ENCODE measurements at places on chromosomes 6 and 20.

DNA sequence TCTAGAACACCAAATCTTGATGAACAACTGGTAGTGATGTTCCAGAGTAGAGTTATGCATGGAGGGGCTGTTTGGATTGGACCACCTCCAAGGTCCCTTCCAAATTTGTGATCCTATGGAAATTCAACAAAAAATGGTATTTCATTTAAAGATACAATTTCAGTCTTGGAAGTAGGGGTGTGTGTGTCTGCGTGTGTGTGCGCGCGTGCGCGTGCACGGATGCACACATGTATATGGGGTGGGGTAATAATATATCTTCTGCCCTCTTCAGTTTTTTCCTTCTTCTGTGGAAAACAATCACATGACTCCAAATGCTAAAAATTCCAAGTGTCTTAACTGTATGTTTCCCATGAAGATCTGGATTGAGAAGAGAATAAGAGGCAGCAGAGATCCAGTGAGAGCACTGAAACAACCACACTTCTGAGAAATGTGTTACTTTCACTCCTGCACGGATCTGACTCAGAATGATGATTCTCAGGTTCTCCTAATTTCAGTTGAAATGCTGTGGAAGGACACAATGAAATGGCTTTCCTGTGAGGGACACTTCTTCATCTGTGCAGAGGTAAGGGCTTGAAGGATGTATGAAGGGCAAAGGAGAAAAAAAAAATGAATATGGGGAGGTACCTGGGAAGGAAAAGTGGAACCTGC is 10.6 kb upstream of the IL17F start:
- no peak for DNase-seq

- DNase-seq = no peak
These were observed 274.3 kb upstream of the MMS22L start for GRCh38 chr6:97557355-97557754.

DNA sequence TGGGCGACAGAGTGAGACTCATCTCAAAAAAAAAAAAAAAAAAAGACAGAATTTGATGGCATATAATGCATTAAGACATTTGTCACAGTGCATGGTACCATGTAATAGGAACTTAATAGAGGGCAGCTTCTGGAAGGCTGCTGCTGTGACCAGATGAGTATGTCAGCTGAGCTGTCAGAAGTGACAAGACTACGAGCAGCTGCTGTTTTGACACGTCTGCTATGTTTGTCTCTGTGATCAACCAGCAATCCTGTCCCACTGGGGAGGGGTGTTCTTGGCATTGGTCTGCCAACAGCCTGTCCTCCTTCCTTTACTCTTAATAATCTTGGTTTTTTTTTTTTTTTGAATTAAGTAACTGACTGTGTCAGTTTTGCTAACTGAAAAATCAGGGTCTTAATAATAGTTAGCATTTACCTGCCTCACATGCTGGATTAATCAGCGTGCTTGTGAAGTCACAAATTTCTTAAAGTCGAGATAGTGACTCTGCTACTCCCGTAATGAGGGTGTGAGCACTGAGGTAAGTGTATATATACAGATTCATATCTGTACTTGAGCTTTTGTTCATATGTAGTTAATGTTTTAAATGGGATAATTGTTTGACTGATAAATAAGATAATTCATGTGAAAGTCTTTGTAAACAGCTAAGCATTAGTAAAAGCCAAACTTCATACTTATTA is 152.4 kb downstream of the BMP2 start:
- no peak for DNase-seq

- no peak for DNase-seq
These were observed 331.3 kb downstream of the KIF16B start for GRCh38 chr20:16241911-16242310.

- DNase-seq = no peak
These were observed 45.5 kb upstream of the HLA-E start for GRCh38 chr6:30443657-30444450.

DNA sequence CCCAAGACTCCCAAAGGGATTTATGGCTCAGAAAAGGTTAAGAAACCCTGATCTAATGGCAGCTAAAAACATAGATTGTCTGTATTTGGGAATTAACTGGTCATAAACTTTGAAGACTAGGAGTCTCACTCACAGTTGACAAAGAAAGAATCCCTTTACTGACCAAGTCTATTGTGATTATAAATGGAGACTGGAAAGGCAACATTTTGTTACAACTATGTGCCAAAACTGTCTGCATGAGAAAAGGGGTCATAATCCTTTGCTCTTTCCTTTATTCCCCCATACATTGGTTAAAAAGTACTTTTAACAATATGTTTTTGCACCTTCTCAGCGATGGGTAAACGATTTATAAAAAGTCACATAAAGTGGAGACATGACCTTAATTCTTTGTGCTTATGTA is 206.9 kb upstream of the MAP3K7 start:
- no peak for DNase-seq

GRCh38 chr6:141946502-141946901 is 186.2 kb upstream of the GJE1 start:
- no peak for DNase-seq

DNA sequence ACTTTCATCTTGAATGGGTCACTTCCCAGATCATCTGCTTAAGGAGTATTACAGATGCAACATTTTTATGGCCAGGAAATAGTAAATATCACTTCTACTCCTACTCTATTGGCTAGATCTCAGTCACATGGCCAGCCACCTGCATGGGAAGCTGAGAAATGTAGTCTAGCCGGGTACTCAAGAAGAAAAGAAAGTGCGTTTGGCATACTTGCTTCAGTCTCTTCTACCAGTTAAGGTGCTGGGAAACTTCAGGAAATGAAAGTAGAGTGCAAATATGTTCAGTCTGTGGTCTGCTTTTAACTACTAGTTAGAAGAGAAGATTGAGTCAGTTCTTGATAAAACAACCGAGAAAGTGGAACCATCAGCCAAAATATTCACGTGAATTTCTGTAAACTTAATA is 129.2 kb downstream of the PDSS2 start:
- DNase-seq = no peak

DNA sequence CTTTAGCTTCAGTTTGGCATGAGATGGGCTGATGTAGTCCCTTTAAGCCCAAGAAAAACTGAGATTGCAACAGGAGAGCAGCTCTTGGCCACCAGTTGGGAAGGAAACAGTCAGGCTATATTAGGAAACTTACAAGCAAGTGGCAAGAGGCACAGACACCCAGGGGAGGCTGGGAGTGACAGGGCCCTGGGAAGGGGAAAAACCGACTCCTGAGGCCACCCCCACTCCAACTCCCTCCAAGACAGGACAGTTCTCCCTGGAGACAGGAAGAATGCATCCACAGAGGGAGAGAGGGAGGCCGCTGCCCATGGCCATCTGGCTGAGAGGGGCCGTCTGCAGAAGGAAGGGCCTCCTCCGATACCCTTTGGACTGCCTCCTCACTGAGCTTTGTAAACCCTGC is 20.5 kb downstream of the JPH2 start:
- DNase-seq = no peak

DNA sequence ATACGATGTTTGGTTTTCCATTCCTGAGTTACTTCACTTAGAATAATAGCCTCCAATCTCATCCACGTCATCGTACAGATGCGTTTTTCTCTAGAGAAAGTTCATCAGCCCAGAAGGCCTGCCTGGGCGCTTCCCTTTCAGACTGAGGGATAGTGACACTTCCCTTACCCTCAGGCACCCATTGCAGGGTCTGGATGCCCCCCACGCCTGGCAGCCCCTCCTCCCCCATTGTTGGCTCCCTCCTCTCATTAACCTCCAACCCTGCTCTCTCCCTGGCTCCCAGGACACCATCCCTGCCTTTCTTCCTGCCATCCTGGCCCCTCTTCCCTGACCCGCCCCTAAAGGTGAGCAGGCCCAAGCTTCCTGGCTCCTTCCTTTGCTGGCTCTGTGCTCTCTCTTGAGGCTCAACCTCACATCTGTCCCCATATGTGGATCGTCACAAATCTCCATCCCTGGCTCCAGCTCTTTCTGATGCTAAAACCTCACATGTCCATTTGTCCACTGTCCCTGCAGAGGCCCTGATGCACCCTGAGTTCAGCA is 145.2 kb downstream of the SYCP2 start:
- DNase-seq = no peak

- no peak for DNase-seq
These were observed 128.6 kb upstream of the SLC22A23 start for GRCh38 chr6:3585320-3585935.

- no peak for DNase-seq
These were observed 137.2 kb downstream of the MMUT start for GRCh38 chr6:49325891-49326290.

DNA sequence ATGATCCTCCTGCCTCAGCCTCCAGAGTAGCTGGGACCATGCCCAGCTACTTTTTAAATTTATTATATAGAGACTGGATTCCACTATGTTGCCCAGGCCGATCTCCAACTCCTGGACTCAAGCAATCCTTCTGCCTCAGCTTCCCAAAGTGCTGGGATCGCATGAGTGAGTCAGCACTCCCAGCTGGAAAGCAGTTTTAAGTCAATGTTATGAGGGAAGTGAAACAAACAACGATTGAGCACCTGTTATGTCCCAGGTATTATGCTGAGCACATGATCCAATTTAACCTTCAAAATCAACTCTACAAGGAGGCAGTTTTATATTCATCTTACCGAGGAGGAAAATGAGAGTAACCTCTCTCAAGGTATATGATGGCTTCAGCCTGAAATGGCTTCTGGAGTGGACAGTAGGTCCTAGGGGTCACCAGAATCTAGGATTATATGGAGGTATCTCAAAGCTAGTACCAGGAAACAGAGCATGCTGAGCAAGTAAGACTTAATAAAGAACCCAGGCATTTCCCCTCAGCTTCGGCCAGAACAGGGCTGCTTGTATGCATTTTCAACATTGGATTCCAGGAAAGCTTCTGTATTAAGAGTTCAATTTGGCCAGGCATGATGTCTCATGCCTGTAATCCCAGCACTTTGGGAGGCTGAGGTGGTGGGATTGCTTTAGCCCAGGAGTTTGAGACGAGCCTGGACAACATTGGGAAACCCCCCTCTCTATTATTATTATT is 55.0 kb downstream of the EDN1 start:
- DNase-seq = no peak

All from DMS79 (cell line).